NAMALWA (cell line): ENCODE measurements at places on chromosomes 13 and 19.

- DNase-seq, result no peak
Observed at GRCh38 chr13:107824635-107825034, 390.7 kb downstream of the LIG4 start.

- DNase-seq, result no peak
Observed at GRCh38 chr13:96527497-96527896, 437.6 kb downstream of the HS6ST3 start.

- DNase-seq, result no peak
Observed at GRCh38 chr13:65111223-65111622, 2118.9 kb downstream of the PCDH9 start.

GRCh38 chr13:57725480-57725879, 93.9 kb downstream of the PCDH17 start:
- no peak for DNase-seq

DNA sequence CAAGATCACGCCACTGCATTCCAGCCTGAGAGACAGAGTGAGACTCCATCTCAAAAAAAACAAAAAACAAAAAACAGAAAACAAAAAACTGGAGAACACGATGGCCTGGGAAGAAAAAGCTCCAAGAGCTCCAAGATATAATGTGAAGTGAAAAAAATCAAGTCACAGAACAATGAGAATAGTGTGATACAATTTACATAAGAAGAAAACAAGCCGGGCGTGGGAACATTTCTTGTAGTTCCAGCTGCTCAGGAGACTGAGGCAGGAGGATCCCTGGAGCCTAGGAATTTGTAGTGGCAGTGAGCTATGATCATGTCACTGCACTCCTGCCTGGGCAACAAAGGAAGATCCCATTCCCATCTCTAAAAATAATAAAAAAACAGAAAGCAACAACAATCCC, 8.5 kb upstream of the LMTK3 start:
- no peak for DNase-seq

- DNase-seq, result no peak
Observed at GRCh38 chr19:39074205-39074692, 9.9 kb upstream of the ACP7 start.

GRCh38 chr19:35720648-35721047, 2.8 kb downstream of the KMT2B start:
- DNase-seq, result no peak

DNA sequence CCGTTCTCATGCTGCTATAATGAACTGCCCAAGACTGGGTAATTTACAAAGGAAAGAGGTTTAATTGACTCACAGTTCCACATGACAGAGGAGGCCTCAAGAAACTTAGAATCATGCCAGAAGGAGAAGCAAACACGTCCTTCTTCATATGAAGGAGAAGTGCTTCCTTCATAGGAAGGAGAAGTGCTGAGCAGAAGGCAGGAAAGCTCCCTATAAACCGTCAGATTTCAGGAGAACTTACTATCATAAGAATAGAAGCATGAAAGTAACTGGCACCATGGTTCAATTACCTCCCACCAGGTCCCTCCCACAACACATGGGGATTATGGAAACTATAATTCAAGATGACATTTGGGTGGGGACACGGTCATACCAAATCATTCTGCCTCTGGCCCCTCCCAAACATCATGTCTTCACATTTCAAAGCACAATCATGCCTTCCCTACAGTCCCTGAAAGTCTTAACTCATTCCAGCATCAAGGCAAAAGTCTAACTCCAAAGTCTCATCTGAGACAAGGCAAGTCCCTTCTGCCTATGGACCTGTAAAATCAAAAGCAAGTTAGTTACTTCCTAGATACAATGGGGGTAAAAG, 10.6 kb downstream of the ACOD1 start:
- DNase-seq, result no peak

GRCh38 chr13:79222427-79223205, 183.4 kb downstream of the RBM26 start:
- DNase-seq, result no peak

- DNase-seq, result no peak
Observed at GRCh38 chr13:91405240-91405639, 6.8 kb downstream of the GPC5 start.

GRCh38 chr19:49106648-49107135, 7.5 kb upstream of the LIN7B start:
- peak; percentile 79 for DNase-seq

GRCh38 chr19:30336290-30336689, 35.9 kb upstream of the ZNF536 start:
- DNase-seq, result no peak

DNA sequence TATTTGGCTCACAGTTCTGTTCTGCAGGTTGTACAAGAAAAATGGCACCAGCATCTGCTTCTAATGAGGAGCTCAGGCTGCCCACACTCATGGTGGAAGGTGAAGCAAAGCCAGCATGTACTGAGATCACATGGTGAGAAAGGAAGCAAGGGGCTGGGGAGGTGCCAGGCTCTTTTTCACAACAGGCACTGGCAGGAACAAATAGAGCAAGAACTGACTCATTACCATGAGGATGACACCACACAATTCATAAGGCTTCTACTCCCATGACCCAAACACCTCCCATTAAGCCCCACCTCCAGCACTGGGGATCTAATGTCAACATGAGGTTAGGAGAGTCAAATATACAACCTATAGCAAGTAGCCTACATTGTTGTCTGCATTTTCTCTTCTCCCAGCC, 522.6 kb downstream of the RFC3 start:
- no peak for DNase-seq

- no peak for DNase-seq
Observed at GRCh38 chr19:30378701-30379100, 6.5 kb downstream of the ZNF536 start.

DNA sequence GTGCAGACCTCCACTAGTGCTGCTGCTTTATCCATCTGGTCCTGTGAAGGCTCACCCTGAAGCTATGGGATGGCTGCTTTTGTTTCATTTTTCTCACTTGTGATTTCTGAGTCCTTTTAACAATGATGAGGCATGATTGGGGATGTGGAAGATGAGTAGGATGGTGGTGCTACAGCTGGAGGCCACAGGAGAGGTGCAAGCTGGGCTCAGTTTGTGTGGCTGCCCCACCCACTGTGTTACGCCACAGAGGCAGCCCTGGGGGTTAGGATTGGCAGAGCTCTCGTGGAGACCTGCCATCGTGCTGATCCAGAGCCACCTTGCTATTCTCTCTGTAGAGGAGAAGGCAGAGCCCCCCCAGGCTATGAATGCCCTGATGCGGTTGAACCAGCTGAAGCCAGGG, 19.6 kb upstream of the QTRT1 start:
- DNase-seq, result no peak

GRCh38 chr19:41339936-41340335, 13.8 kb downstream of the TGFB1 start:
- no peak for DNase-seq

- peak; percentile 83 for DNase-seq
Observed at GRCh38 chr13:114143806-114144605, 11.6 kb upstream of the RASA3 start.

DNA sequence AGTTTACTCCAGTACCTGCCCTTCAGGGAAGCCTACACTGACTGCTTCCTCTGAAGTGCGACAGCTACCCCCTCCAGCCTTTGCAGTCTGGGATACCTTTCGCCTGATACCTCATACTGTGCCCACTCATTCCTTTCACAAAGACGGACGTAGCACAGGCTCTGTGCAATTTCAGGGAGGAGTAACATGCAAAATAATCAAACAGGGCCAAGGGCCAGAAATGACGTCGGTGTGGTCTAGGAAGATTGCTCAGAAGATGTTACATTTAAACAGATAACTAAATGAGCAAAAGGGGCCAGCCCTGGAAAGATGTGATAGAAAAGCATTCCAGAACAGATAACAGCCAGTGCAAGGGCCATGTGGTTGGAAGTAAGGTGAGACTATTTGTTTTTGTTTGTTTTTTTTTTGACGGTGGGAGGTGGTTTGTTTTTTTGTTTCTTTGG, 6.6 kb upstream of the DDX39A start:
- DNase-seq, result no peak

DNA sequence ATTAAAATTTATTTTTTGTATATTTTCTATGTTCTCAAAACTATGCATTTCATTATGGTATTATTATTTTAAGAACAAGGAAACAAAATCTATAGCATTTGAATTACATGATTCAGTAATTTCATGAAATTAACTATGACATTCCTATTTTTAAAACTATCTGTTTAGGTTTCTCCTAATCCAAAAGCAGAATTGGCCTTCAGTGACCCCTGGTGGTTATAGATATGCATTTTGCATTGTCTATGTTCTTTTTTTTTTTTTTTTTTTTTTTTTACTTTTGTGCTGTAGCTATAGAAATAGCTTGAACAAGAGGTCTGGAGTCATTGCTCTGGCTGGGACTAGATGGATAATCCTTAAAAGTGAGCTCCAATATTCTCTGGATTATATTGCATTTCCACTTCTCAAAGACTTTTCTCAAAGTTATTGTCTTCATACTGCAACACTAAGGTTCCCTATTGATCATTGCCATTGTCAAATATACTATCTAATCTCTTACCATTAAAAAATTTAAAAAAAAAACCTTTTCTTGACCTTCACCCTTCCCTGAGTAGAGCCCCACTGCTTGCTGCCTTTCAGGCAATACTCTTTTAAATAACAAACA, 15.9 kb upstream of the DNAJC3 start:
- DNase-seq, result peak; percentile 78

DNA sequence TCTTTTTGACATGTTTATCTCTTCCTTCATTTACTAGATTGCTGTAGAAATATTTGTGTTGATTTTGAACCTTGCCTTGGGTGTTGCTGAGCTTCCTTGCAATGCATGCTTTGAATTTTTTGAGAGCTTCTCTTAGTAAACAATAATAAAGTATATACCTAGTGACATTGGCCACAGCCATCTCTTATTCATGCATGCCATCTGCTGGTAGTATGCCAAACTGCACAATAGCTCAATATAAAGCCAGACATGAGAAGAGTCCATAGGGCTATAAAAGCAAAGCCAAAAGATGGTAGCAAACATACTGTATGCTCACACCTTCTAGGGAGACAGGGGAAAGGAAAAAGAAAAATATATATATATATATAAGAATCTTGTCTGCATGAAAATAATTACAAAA, 18.9 kb upstream of the ZSCAN5A start:
- peak; percentile 80 for DNase-seq

GRCh38 chr13:108948251-108948671, 318.9 kb downstream of the MYO16 start:
- DNase-seq, result no peak

DNA sequence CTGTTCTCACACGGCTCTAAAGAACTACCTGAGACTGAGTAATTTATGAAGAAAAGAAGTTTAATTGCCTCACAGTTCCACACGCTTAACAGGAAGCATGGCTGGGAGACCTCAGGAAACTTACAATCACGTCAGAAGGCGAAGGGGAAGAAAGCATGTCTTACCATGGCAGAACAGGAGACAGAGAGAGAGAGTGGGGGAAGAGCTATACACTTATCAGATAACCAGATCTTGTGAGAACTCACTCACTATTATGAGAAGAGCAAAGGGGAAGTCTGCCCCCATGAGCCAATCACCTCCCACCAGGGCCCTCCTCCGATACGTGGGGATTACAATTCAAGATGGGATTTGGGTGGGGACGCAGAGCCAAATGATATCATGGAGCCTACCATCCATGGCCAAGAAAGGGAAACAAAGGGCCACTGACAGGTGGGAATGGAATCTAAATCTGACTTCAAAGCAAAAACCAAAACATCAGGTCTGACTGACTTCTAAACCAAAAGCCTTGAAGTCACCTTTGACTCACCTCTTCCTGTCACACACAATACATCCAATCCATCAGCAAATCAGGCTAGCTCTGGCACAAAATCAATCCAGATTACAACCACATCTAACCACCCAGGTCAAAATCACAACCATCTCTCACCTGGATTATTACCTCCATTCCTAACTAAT, 189.7 kb downstream of the ENOX1 start:
- DNase-seq, result no peak

DNA sequence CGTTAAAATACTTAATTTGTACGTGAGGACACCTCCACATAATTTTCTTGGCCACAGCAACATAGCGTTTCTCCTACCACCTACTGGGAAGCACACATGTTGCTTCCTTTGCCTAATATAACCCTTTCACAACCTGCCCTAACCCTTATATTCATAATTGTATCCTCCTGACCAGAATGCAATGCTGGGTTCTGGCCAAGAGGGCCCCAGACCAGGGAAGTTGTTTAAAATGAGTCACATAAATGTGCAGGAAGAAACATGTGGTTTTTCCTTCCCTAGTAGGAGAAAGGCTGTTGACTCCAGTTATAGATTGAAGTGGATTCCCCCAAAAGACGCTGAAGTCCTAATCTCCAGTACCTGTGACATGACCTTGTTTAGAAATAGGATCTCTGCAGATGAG, 187.3 kb downstream of the NUFIP1 start:
- no peak for DNase-seq

DNA sequence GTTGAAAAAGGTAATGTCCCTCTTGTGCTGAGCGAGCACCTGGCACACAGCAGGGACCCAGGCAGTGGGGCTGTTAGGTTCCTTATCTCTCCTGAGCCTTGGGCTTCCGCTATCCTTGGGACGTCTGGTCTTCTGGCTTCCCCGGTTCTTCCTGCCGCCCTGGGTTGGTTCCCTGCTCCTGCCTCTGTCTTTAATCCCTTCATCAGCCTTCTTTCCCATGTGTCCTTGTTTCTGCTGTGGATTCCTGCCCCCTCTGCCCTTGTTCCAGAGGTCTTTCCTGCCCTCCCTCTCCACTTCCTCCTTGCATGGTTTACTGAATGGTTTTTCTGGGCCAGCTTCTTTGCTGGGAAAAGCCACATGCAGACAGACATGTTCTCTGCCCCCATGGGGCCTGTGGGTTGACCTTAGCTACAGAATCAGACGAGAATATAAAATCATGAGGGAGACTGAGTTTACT, 2.6 kb downstream of the EPN1 start:
- peak; percentile 24 for DNase-seq

GRCh38 chr13:89097994-89098393, 1426.8 kb downstream of the SLITRK5 start:
- DNase-seq, result no peak

DNA sequence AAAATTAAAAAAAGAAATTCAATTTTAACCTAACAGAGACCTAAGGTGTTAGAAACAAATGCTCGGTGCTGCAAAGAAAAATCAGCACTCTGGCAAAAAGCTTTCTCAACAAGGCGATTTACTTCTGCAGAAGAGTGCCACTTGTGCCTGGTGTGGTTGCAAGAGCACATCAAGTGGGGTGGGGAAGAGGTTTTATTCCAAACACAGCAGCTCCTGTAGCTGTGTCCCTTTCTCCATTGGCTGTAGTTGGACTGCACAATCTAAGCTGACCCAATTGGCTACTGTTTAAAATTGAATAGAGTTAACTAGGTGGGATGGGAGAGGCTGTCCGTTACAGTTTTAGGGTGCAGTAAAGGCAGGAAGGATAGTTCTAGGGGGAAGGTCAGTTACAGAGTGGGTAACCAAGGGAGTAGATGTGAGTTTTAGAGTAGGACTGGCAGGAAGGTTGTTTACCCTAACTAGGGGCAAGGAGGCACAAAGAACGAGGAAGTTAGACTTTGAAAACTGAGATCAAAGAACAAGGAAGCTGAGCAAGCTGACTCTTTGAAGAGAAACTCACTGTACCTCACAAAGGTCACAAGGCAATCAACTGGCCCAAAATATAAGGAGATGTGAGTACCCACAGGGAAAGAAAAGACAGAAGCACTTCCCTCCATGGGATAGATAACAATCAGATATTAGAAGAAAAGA, 145.7 kb downstream of the LIG4 start:
- no peak for DNase-seq

- no peak for DNase-seq
Observed at GRCh38 chr13:27534981-27535380, 84.6 kb upstream of the MTIF3 start.
